ENCODE measurements at places on chromosomes 12 and 14.

GRCh38 chr12:58413794-58414193 lies 472.4 kb downstream of the ATP23 start:
- no peak for DNase-seq

GRCh38 chr14:93007225-93007997 lies 84.5 kb downstream of the CHGA start:
- no peak for DNase-seq

GRCh38 chr12:57389033-57389432 lies 41.8 kb downstream of the R3HDM2 start:
- DNase-seq = no peak

DNA sequence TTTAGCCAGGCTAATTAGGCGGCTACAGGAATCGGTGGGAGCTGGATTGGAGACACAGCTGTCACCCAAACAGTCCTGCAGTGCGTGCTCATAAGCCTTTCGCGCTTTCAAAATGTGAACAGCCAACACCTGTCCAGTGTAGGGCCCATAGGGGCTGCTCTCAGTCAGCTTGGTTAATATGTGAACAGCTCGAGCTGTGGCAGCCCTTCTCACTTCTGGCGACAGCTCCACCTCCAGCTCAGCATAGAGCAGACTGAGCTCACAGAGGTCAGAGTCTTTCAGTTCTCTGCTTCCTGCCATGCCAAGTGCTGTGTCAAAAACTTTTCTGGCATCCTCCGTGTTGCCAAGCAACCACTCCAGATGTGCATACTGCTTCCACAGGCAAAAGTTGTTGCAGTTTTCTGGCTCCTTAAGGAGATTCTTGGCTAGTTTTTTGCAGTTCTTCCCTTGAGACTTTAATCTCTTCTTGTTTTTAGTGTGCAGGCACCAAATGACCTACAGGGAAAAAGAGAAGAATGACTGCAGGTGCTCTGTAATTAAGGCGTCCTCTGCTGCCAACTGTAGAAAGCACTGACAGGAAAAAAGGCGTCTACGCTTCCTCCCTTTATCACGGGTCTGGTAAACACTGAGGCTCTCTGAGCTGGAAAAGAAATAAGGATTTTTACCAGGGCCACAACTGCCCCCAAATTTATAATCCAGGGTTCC lies 32.5 kb downstream of the PSMC1 start:
- DNase-seq = no peak

DNA sequence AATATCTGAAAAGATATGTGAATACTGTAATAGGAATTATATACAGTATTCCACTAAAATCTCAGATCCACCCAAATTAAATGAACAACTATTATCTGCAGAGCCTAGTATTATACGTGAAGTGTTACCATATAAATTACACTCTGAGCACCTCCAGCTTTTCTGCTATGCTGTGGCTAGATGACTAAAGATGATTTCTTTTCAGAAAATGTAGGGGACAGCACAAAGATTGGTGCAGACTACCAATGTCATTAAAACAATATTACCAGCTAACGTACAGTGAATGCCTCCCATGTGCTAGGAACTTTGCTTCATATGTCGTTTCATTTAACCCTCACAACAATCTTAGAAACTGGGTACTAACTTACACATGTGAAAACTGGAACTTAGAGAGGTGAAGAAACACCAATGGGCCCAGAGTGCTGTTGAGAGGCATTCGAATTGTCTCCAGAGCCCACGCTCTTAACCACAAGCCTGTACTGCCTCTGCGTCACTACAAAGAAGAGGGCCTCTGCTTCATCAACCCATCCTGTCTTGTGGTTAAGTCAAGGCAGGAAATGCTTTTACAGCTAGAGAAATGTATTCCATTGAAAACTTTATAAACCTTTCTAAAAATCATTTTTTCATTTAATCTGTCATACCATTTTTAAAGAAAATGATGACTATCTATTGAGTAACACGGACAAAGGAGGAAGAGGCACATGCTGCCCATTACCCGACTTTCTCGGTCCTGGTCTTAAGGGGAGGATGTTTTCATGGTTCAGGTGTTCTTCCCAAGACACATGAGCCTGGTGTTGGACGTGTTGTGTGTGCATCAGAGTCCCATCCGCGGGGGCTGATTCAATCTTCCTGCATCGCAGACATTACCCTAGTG lies 1.3 kb downstream of the GPR65 start:
- no peak for DNase-seq

DNA sequence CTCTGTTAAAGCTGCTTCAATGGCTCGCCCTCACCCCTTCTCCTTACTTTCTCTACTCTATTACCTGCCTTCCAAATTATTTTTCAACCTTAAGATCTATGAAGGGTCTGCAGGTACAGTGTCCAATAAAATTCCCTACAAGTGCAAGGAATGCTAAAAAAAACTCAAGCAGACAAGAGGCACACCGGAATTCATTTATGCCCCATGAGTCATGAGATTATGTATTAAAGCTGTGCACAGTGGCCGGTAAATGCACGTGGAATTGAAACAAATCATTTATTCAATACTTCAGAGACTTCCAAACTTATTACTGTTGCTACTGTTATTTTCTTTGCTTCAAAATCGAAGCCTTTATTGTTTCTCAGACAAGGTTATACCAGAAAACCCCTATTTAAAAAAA lies 68.4 kb downstream of the ST8SIA1 start:
- no peak for DNase-seq

DNA sequence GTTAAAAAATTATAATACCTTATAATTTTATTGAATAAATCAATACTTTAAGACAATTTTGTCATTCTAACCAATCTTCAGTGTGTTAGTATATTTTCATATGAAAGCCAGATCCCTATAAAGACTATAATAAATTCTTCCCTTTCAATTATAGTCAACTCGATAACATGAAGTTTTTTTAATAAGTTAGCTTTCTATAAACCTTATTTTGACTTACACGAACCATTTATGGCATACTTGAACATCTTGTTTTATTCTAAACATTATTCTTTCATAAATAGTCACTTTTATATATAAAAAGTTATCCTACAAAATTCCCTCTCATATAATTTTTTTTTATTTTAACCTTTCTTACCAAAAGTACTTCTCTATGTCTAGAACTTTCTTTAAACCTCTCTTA lies 1002.3 kb downstream of the TMEM121 start:
- DNase-seq = no peak

- DNase-seq = no peak
Observed at GRCh38 chr12:15797818-15798217, 8.6 kb upstream of the EPS8 start.

- DNase-seq = no peak
Observed at GRCh38 chr12:121560392-121561008, 20.3 kb downstream of the KDM2B start.

- no peak for DNase-seq
Observed at GRCh38 chr12:5796959-5797225, 148.2 kb downstream of the ANO2 start.

DNA sequence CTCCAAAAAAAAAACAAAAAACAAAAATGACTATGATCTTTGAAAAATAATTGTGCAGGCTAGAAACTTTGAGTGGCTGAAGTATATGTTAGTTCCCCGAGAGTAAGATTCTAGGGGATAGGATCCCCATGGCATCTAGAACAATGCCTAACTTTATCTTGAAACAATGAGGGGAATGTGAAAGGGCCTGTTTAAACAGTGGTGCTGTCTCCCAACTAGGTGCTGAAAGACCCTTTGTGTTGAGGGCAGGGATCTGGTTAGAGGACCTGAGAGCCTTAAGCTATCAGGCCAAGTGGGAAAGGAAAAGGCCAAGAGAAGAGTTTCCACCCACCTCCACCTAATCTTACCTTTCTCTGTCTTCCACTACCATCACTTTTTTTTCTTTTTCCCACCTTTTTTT lies 6.8 kb upstream of the YLPM1 start:
- no peak for DNase-seq

DNA sequence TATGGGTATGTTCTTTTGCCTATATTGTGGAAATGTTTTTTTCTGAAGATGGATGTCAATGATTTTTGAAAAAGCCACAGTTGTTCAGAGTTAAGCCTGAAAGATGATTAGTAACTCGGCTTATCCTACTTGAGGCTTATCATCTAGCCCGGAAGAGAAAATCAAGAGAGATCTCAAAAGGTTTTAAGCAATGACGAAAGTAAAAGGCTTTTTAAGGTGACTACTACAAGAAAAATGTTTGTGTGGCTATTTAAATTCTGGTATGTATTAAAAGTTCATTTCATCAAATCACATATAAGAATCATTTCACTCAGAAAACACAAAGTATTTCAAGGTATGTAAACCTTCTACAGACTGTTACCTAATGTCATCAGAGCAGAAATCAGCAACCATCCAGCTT lies 40.2 kb downstream of the HEATR5A start:
- DNase-seq = no peak
